ENCODE measurements at places on chromosomes 6 and 20. TPM values are rescaled to one million over a fixed set of nuclear protein-coding genes. Genes with fewer than 3 reads are reported as not detected.

- no peak for DNase-seq
- no peaks in the 10 kb centered on the region for H3K4me1 ChIP-seq
- H3K36me3 ChIP-seq: peaks cover 4% of the 10 kb centered on the region
- no peak overlapping the region for H3K27ac ChIP-seq
- H3K27me3 ChIP-seq: no peaks in the 10 kb centered on the region
These were observed 12.6 kb downstream of the IFNGR1 start for GRCh38 chr6:137206577-137206976.

GRCh38 chr6:124334359-124334758, 530.7 kb downstream of the NKAIN2 start:
- no peak for DNase-seq
- H3K4me1 ChIP-seq: no peaks in the 10 kb centered on the region
- H3K4me3 ChIP-seq: no peak overlapping the region
- no peaks in the 10 kb centered on the region for H3K36me3 ChIP-seq
- H3K27ac ChIP-seq: no peak overlapping the region
- no peaks in the 10 kb centered on the region for H3K27me3 ChIP-seq

DNA sequence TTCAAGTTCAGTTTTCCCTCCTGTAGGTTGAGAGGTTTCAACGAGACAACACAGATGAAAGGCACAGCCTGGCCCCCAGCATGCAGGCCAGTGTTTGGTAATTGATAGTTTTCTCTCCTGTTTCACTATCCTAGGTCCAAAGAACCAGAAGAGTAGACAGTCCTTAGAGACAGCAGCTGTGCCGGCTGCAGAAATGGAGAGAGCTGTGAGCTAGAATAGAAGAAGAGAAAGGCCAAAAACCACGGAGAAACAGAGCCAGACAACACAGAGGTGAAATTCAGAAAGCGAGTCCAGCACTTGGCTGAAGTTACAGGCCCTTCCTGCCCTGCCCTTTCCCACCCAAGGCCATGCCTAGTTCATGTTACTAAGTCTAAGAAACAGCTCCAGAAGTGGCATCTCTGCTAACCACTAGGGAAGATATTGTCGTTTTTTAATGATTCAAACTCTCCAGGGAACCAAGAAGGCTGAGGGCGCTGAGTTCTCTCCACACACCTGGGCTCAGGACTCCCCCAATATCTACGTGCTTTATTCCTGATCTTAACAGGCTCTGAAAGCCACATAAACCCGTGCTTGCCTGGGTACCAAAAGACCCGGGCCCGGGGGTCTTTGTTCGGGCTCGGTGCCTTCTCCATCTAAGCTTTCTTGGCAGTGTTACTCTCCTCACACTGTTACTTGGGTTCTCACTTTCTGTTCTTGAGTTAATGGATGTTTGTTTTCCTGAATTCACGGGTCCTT, 16.5 kb upstream of the RBPJL start:
- peaks cover 7% of the 10 kb centered on the region for H3K27me3 ChIP-seq
- no peak overlapping the region for H3K27ac ChIP-seq
- no peak overlapping the region for H3K4me3 ChIP-seq
- H3K4me1 ChIP-seq: peaks cover 5% of the 10 kb centered on the region
- DNase-seq: no peak
- H3K36me3 ChIP-seq: no peaks in the 10 kb centered on the region

- no peak for DNase-seq
- H3K4me3 ChIP-seq: no peak overlapping the region
- H3K36me3 ChIP-seq: no peaks in the 10 kb centered on the region
- no peak overlapping the region for H3K27ac ChIP-seq
- no peaks in the 10 kb centered on the region for H3K4me1 ChIP-seq
These were observed 112.8 kb downstream of the ADTRP start for GRCh38 chr6:11665604-11666326.

GRCh38 chr6:27138837-27139755, 108.4 kb upstream of the PRSS16 start:
- peak overlapping the region; percentile 41 for H3K4me3 ChIP-seq
- no peaks in the 10 kb centered on the region for H3K36me3 ChIP-seq

DNA sequence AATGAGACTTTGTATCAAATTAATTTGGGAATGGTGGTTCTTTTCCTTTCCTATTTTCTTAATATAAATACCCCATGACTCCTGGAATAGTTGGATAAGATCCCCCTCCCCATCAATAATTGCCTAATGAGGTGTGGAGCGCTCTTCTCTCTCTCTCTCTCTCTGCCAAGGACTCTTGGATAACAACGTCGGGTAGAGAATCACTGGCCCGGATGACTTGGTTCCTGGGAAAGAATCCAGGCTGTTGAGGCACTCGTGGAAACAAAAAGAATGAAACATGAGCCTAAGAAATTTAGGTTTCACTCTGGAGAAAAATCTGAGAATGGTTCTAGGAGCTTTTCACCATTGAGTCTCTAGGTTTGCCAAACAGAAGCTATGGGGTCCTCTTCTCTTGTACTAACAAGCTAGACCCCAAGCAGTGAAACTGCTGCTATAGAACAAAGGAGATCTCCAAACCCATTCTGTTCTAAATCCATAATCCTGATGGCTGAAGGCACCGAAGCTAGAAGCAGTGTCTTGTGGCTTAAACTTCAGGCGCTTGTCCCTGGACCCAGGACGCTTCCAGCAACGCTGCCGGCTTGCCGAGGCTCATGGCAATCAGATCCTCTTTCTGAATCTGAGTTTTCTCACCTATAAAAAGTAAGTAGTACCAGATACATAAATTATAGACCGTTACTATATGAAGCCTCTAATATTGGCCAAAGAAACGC, 241.6 kb upstream of the BTBD3 start:
- no peak for DNase-seq
- H3K36me3 ChIP-seq: no peaks in the 10 kb centered on the region
- no peak overlapping the region for H3K4me3 ChIP-seq
- no peak overlapping the region for H3K27ac ChIP-seq

GRCh38 chr20:7248281-7249201, 481.1 kb downstream of the BMP2 start:
- no peak overlapping the region for H3K4me3 ChIP-seq
- H3K27ac ChIP-seq: no peak overlapping the region
- no peaks in the 10 kb centered on the region for H3K4me1 ChIP-seq
- no peak for DNase-seq
- H3K36me3 ChIP-seq: no peaks in the 10 kb centered on the region

GRCh38 chr20:46028110-46028509, 905 bp upstream of the SLC12A5 start:
- no peak for DNase-seq
- H3K4me1 ChIP-seq: no peaks in the 10 kb centered on the region
- no peak overlapping the region for H3K4me3 ChIP-seq

GRCh38 chr6:15399641-15400470, 154.0 kb downstream of the JARID2 start:
- DNase-seq: peak; percentile 65
- peaks cover 4% of the 10 kb centered on the region for H3K4me1 ChIP-seq
- H3K4me3 ChIP-seq: no peak overlapping the region
- no peaks in the 10 kb centered on the region for H3K36me3 ChIP-seq
- no peaks in the 10 kb centered on the region for H3K27me3 ChIP-seq

GRCh38 chr20:63178889-63179686, 36.8 kb downstream of the YTHDF1 start:
- H3K27me3 ChIP-seq: peaks cover 64% of the 10 kb centered on the region
- H3K36me3 ChIP-seq: no peaks in the 10 kb centered on the region
- peaks cover 9% of the 10 kb centered on the region for H3K4me1 ChIP-seq
- no peak overlapping the region for H3K27ac ChIP-seq
- peak; percentile 35 for DNase-seq

DNA sequence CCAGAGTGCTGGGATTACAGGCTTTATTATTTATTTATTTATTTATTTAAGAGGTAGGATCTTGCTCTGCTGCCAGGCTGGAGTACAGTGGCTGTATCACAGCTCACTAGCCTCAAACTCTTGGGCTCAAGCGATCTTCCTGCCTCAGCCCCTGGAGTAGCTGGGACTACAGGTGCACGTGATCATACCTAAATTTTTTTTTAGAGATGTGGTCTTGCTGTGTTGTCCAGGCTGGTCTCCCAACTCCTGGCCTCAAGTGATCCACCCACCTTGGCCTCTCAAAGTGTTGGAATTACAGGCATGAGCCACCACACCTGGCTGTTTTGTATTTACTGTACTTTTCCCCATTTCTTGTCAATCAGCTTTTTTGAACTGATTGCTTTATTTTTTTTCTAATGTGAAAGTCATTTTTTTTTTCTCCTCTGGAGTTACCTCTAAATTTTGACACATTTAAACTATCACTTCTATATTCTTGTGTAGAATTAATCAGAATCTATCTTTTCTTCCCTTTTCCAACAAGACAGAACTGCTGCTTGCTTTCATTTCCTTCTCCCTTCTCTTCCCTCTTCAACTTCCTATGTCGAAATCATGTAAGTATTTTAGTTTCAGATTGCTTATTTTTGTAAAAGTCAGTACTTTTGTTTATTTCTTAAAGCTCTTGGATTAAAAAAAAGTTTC, 12.0 kb downstream of the PANK2 start:
- H3K4me1 ChIP-seq: no peaks in the 10 kb centered on the region
- H3K27ac ChIP-seq: no peak overlapping the region
- H3K36me3 ChIP-seq: no peaks in the 10 kb centered on the region
- DNase-seq: no peak

- H3K36me3 ChIP-seq: no peaks in the 10 kb centered on the region
- DNase-seq: no peak
- H3K4me1 ChIP-seq: no peaks in the 10 kb centered on the region
These were observed 162.4 kb downstream of the COL9A1 start for GRCh38 chr6:70140496-70140895.

GRCh38 chr6:127878115-127878514, 22.7 kb downstream of the THEMIS start:
- H3K27ac ChIP-seq: no peak overlapping the region
- no peak for DNase-seq
- no peaks in the 10 kb centered on the region for H3K27me3 ChIP-seq
- H3K36me3 ChIP-seq: no peaks in the 10 kb centered on the region
- H3K4me1 ChIP-seq: no peaks in the 10 kb centered on the region

- DNase-seq: no peak
- no peaks in the 10 kb centered on the region for H3K27me3 ChIP-seq
- H3K27ac ChIP-seq: no peak overlapping the region
- H3K4me3 ChIP-seq: no peak overlapping the region
These were observed 48.4 kb downstream of the MTFR2 start for GRCh38 chr6:136201732-136202131.

The KHDC1 gene
- 1.8 TPM for total RNA-seq

The CRIP3 gene
- 1.8 TPM for total RNA-seq

The OR12D3 gene
- total RNA-seq: not detected

The SPDEF gene
- total RNA-seq: 71.0 TPM

Data from colonic mucosa (tissue), 4 donors.